Substantia nigra (tissue), 51 donors: ENCODE measurements at places on chromosomes 7 and 10.

DNA sequence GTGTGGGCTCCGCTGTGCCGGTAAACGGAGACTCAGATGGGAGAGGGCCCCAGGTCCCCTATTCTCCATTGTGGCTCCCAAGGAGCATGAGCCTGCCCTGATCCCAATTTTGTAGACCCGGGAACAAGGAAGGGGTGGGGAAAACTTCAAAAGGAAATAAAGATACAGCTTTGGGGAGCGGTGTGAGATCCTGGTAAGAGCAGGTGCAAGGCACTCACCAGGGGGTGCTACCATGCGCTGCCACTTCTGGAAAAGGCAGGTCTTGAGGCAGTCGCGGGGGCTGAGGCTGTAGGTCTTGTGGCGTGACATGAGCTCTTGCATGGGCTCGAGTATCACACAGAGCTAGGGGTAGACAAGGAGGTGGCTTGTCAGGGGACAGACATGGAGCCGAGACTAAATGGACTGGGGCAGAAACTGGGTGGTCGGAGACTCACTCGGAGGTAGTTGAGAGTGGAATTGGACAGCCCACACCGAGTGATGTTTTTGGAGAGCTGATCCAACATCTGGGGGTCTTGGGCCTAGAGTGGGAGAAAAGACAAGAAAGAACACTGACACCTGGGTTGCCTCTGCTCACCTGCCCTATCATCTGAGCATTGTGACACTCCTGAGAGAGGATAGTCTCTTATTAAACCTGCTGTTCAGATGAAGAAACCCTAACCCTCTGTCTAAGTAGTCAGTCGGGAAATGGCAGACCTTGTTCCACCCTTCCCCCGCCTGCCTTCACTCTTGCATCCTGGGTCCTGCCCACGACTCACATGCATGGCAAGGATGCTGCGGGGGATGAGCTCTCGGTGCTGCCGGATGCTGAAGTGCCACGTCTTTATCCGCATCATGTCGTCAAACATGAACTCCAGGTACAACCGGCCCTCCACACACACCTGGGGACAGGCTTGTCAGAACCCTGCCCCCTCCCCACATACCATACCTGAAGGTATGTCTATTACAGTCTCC is 10.7 kb downstream of the LDB1 start:
- no peak for DNase-seq

DNA sequence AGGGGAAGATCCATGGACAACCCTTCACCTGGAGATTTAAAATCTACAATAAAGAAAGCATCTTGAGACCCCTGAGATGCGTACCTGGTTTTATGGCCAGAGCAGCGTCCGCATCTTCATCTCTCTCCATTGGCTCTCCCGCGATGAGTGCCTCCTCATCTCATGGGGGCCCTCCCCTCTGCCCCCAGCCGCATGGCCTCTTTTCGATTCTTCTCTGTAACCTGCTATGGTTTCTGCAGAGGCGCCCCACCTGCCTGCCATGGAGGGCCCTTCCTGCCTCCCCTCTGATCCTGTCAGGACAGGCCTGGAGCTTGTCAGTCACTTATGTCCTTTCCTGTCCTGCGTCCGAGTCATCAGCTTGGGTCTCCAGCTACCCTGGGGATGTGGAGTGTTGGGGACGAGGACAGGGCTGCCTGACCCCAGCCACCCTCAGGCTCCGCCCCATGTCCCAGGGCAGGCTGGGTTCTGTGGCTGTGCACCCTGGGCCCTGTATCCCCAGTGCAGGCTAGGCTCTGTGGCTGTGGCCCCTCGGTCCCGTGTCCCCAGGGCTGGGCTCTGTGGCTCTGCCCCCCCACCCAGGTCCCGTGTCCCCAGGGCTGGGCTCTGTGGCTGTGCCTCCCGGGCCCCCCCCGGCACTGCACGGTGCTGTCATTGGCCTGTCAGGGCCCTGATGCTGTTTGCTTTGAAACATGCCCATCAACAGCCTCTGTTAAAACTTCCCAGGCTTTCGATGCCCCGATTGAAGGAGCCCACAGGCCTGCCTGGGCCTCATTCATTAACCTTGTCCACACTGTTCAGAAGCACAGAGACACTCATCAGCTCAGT is 99.8 kb downstream of the WDR37 start:
- no peak for DNase-seq

DNA sequence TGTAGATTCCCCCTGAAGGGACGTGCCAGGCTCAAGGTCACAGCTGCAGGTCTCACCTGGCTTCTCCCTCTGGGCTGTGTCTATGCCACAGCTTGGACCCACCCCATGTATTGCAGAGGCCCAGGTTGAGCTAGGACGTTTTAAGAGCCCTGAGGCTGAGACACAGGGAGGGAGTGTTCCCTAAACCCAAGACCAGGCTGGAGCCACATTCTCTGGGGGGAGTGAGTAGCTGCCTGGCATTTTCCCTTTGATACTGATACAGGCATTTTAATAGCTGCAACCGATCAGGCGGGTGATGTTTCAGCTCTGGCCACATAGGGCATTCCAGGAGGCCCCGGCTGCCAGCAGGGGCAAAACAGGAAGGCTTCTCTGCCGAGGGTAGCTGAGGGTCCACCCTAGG is 13.4 kb downstream of the COL13A1 start:
- DNase-seq, result no peak

GRCh38 chr10:12042409-12042796 is 206 bp downstream of the UPF2 start:
- peak; percentile 70 for DNase-seq

DNA sequence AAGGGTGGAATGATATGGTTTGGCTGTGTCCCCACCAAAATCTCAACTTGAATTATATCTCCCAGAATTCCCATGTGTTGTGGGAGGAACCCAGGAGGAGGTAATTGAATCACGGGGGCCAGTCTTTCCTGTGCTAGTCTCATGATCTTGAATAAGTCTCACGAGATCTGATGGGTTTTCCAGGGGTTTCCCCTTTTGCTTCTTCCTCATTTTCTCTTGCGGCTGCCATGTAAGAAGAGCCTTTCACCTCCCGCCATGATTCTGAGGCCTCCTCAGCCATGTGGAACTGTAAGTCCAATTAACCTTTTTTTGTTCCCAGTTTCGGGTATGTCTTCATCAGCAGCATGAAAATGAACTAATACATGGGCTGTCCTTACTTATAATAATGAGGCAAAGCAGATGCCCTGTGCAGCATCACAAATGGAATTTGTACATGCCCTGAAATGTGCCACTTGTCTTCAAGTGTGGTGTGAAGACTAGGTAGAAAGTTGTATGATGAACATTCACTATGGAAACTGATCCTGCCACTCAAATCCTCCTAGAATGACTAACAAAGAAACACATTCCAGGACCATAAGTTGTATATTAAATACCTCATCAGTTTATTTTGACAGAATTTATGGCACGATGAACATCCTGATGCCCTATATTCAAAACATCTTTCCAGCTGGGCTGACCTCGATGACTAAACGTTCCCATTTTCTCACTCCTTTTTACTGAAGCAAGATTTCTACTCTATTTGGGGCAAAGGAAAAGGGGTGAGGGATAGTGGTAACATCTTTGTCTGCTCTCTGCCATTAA is 122.8 kb upstream of the CTTNBP2 start:
- DNase-seq, result no peak

GRCh38 chr7:153835103-153835502 is 217.1 kb upstream of the DPP6 start:
- no peak for DNase-seq
